ENCODE measurements at places on chromosomes 7 and 10. TPM values are rescaled to one million over a fixed set of nuclear protein-coding genes. Genes with fewer than 3 reads are reported as not detected.

DNA sequence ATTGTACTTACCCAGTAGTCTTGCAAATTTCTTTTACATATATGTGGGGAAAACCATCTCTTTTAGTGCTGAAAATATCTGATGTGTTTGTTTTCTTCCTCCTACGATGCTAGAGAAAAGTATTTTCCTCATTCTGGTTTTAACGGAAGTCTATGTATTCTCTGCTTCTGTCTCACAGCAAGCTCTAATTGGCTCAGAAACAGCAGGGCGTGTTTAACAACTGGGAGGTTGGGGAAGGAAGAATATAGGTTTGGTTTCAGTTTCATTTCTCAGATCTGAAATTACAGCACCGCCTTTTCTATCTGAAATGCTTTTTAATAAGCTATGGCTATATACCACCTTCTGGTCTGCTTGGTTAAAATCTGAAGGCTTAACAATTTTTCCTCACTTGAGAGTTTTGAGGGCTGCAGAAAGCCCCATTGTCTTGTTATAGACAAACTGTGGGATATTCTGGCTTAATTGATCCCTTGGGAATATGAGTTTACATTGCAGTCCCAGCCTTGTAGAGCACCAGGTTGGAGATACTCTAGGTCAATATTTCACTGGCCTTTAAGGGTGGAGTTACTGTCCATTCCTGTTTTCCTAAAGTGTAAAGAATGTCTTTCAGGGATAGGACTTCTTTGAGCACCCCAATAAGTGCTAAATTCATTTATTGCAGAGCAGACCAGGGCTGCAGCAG is at the start of gene SAMD9:
Gene SAMD9, minus strand, starts transcription at position 128 of the 679 bp plus-strand sequence. CDS start 11,882 bp downstream, outside the sequence.
- H3K27me3 ChIP-seq: no peaks in the 10 kb centered on the region
- DNase-seq: no peak
- H3K36me3 ChIP-seq: peaks cover 37% of the 10 kb centered on the region
- H3K27ac ChIP-seq: peak within 1 kb of the TSS; percentile 74
- peak within 1 kb of the TSS; percentile 79 for H3K4me3 ChIP-seq

DNA sequence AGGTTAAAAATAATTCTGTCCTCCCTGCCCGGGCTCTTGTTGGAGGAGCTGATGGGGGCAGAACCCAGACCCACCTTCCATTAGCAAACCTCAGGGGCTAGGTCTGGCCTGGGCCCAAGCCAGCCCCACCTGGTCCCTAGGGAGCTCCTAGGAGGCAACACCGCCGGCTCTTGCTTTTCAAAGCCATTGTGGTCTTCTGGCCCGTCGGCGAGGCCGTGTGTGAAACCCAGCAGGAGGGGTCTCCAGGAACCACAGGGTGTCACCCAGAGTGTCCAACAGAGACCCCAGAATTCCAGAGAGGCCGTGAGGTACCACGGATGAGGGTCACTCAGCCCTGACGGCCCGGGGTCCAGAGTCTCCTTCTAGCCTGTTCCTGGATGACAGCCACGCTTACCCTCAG is 16.6 kb upstream of the PDGFA start:
- no peaks in the 10 kb centered on the region for H3K27me3 ChIP-seq
- no peaks in the 10 kb centered on the region for H3K36me3 ChIP-seq
- H3K27ac ChIP-seq: no peak overlapping the region
- H3K4me1 ChIP-seq: peaks cover 8% of the 10 kb centered on the region
- H3K4me3 ChIP-seq: no peak overlapping the region

- no peak overlapping the region for H3K4me3 ChIP-seq
- H3K27me3 ChIP-seq: peaks cover 40% of the 10 kb centered on the region
- no peak for DNase-seq
- H3K4me1 ChIP-seq: peaks cover 3% of the 10 kb centered on the region
- H3K36me3 ChIP-seq: no peaks in the 10 kb centered on the region
- H3K27ac ChIP-seq: no peak overlapping the region
Measured at GRCh38 chr10:86263907-86264306, 102.7 kb downstream of the GRID1 start.

DNA sequence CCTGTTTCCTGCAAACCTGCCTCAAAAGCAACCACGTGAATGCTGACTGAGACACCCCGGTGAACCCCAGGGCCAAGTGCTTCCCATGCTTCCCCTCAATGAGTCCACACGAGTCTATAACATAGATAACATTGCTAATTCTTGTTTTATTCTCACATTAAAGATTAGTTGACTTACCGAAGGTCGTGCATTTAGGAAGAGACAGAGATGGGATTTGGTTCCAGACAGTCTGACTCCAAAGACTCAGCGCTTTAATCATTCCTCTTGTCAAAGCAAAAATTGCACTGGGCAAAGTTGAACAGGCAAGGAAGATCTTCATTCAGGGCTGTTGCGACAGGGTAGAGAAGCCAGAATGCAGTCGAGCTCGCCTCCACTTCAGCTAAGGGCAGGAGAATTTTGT is 435.6 kb upstream of the C7orf33 start:
- no peaks in the 10 kb centered on the region for H3K4me1 ChIP-seq
- no peak for DNase-seq

GRCh38 chr10:47405857-47406547 is 21.9 kb upstream of the ZNF488 start:
- no peak overlapping the region for H3K4me3 ChIP-seq
- peaks cover 6% of the 10 kb centered on the region for H3K27me3 ChIP-seq
- H3K27ac ChIP-seq: no peak overlapping the region

- no peaks in the 10 kb centered on the region for H3K4me1 ChIP-seq
- H3K27ac ChIP-seq: no peak overlapping the region
Measured at GRCh38 chr7:84684836-84685480, 490.4 kb upstream of the SEMA3A start.

DNA sequence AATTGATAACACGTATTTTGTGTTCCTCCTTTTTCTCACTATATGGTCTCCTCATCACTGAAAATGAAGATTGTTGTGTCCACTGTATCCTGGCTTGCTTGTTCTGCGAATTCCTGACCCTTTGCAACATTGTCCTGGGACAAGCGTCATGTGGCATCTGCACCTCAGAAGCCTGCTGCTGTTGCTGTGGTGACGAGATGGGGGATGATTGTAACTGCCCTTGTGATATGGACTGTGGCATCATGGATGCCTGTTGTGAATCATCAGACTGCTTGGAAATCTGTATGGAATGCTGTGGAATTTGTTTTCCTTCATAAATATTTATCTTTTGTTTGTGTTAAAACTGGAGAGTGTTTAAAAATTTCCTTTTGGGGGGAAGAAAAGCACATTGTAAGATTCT is 93.7 kb downstream of the MDFIC start:
- peaks cover 57% of the 10 kb centered on the region for H3K36me3 ChIP-seq
- H3K4me1 ChIP-seq: peaks cover 11% of the 10 kb centered on the region
- DNase-seq: no peak
- H3K27me3 ChIP-seq: no peaks in the 10 kb centered on the region
- H3K27ac ChIP-seq: no peak overlapping the region

- no peak overlapping the region for H3K4me3 ChIP-seq
- H3K27ac ChIP-seq: no peak overlapping the region
- DNase-seq: no peak
- no peaks in the 10 kb centered on the region for H3K36me3 ChIP-seq
- peaks cover 19% of the 10 kb centered on the region for H3K4me1 ChIP-seq
Measured at GRCh38 chr10:103699611-103700435, 155.6 kb downstream of the SH3PXD2A start.

GRCh38 chr10:132158823-132159222 is 27.9 kb upstream of the DPYSL4 start:
- no peaks in the 10 kb centered on the region for H3K36me3 ChIP-seq
- no peaks in the 10 kb centered on the region for H3K27me3 ChIP-seq

- H3K27ac ChIP-seq: no peak overlapping the region
- peaks cover 20% of the 10 kb centered on the region for H3K4me1 ChIP-seq
- no peak for DNase-seq
Measured at GRCh38 chr7:128162666-128163065, 78.4 kb upstream of the LEP start.

DNA sequence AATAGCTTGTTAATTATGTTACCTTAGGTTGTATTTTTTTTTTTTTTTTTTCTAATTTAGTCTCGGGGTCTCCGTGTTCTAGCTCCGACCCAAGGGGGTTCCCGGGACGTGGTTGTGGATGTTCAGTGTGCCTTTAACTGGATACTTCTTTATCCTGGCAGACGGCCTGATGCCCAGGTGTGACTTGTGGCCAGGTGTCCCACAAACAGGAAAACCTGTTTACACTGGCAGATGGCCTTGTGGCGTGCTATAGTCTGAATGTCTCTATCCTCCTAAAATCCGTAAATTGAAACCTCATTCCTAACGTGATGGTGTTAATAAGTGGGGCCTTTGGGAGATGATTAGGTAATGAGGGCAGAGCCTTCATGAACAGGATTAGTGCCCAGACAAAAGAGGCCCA is 546.4 kb upstream of the C7orf33 start:
- H3K27ac ChIP-seq: no peak overlapping the region
- no peaks in the 10 kb centered on the region for H3K36me3 ChIP-seq
- DNase-seq: no peak
- no peak overlapping the region for H3K4me3 ChIP-seq
- H3K4me1 ChIP-seq: no peaks in the 10 kb centered on the region

DNA sequence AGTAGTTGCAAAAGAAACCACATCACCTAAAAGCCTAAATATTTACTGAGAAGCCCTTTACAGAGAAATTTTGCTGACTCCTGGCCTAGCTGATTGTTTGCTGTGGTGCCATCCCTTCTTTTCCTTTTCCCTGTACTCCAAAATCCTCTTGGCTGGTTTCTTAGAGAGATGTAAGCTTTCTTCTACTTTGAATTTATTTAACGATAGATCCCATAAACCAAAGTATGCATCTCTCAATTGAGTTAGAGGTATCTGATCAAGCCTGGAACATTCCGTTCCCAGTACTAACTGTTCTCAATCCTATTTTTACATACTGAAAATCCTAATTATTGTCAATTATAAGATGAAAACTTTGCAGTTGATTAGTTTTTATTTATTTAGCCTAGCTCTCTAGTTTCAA is 6.3 kb downstream of the TMEM60 start:
- no peak overlapping the region for H3K4me3 ChIP-seq
- H3K27me3 ChIP-seq: no peaks in the 10 kb centered on the region
- DNase-seq: no peak
- peaks cover 28% of the 10 kb centered on the region for H3K4me1 ChIP-seq

DNA sequence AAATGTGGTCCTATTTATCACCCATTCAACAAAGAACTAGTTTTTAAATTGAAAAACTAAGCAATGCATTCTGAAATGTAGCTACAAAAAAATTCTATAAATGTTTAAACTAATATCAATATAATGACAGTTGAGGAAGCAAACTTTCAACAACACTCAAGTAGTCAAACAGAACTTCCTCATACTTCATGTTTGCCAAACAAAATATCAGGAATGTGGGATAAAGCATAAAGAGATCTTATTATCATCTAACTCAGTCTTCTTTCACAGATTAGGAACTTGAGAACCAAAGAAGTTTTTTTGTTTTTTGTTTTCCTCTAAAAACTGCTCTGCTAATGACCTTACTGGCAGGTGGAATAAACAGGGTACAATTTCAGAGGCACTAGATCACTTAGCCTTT is 116.2 kb downstream of the JAZF1 start:
- no peak for DNase-seq
- peaks cover 16% of the 10 kb centered on the region for H3K36me3 ChIP-seq
- H3K4me1 ChIP-seq: peaks cover 42% of the 10 kb centered on the region
- no peak overlapping the region for H3K27ac ChIP-seq
- H3K4me3 ChIP-seq: no peak overlapping the region

- no peak overlapping the region for H3K27ac ChIP-seq
- H3K27me3 ChIP-seq: no peaks in the 10 kb centered on the region
- H3K36me3 ChIP-seq: no peaks in the 10 kb centered on the region
- H3K4me3 ChIP-seq: no peak overlapping the region
- no peaks in the 10 kb centered on the region for H3K4me1 ChIP-seq
- DNase-seq: no peak
Measured at GRCh38 chr7:80088705-80089104, 45.9 kb upstream of the GNAI1 start.

The NOS3 gene
- total RNA-seq: 0.22 TPM

The SNCG gene
- total RNA-seq: not detected

The HOXA2 gene
- total RNA-seq: not detected

The SFTPA1 gene
- total RNA-seq: not detected

All from activated B cell treated with CpG ODN at 0.5 μM for 24 hours (primary cell).